ENCODE measurements at places on chromosomes 3 and 15.

GRCh38 chr3:160185751-160186150 lies 39.5 kb upstream of the C3orf80 start:
- no peak for DNase-seq

- DNase-seq: no peak
Observed at GRCh38 chr3:125416235-125416634, 41.1 kb upstream of the ZNF148 start.

DNA sequence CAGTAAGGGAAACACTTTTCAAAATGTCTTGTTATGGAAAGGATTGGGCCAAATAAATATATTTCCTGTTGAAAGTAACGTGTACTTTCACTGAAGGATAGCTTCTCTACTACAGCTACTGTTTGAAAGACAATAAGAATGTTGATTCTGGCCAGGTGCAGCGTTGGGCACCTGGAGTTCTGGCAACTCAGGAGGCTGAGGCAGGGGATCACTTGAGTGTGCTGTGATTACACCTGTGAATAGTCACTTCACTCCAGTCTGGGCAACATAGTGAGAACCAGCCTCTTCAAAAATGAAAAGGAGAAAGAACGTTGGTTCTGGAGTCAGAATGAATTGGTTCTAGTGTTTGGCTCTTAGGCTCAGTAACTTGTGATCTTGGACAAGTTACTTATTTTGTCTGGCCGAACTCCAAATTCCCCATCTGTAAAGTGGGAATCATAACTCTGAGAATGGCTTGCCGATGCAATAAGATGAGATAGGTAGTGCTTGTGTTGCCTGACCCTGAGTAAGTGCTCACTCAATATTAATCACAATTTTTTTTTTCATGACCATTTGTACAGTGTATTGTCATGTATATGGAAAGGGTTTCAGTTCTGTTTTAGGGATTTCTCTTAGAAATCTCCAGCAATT lies 310.8 kb downstream of the PTPRG start:
- no peak for DNase-seq

- no peak for DNase-seq
Observed at GRCh38 chr3:23075496-23075895, 127.6 kb upstream of the UBE2E2 start.

GRCh38 chr3:192940129-192940528 lies 22.5 kb upstream of the MB21D2 start:
- DNase-seq: no peak

All from stimulated activated CD8-positive, alpha-beta memory T cell treated with anti-CD3 and anti-CD28 coated beads, Interleukin-15, amount 100 ng/mL, for 1 hour (primary cell).